ENCODE measurements at places on chromosomes 7 and 10.
A peak's percentile ranks its signal among the peaks of the same experiment; 100 is the strongest.

- DNase-seq: peak; percentile 39
Measured at GRCh38 chr10:97553575-97554031, 19.0 kb upstream of the ANKRD2 start.

DNA sequence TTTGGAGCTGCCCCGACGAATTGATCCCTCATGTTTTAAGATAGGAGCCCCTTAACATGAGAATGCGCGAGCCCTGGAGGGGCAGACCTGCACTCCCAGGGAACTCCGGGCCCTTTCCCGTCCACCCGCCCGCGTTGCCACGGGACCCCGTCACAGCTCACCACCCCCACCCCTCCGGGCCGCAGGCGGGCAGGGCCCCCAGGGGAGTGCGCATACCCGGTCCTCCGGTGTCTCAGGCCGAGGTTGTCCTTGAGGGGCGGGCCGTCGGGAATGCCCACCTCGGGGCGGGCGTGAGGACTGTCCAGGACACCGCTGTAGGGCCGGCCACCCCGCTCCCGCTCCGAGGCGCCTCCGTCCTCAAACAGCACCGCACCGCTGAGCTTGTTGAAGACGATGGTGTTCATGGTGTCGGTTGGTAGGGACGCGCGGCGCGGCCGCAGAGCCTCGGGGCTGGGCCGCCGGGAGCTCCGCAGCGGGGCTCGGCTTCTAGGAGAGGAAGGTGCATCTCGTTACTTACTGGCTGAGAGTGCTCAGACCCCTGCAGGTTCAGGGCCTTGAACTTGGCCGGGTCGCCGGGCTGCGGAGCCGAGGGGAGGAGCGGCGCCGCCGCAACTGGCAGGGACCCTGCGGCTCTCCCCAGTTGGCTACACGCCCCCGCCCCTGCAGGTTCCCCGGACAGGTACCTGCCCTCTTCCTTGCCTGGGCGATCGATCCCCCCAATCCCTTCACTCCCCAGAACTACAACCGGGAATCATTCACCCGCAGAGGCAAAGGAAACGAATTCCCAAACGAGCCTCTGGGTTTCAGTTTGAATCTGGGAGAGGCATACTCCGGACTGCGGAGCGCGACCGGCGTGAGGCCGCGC lies 2.4 kb downstream of the MKX start:
- DNase-seq: no peak

DNA sequence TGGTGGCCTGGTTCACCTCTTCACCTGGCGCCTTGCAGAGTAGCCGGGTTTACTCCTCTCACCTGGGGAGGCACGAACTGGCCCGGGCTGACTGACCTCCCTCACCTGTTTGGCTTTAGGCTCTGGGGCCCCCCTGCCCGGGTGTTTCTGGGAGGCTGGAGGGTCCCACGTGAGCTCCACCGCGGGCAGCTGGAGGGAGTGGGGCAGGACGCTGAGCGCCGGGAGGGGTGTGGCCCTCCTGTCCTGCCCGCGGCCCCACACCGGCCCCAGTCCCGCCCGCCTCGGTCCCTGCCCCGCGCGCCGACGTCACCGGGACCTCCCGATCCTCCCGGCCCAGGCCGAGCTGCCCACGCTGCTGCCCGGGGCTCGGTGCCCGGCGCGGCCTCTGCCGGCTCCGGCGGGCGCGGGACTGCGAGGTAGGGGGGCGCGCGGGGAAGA lies at the start of gene AMZ1:
Gene AMZ1 (plus strand): TSS at position 322 of the 438 bp plus-strand sequence. CDS start 12,250 bp downstream, outside the sequence.
- DNase-seq: no peak

GRCh38 chr7:31122649-31123058 lies 70.5 kb downstream of the ADCYAP1R1 start:
- peak; percentile 67 for DNase-seq

DNA sequence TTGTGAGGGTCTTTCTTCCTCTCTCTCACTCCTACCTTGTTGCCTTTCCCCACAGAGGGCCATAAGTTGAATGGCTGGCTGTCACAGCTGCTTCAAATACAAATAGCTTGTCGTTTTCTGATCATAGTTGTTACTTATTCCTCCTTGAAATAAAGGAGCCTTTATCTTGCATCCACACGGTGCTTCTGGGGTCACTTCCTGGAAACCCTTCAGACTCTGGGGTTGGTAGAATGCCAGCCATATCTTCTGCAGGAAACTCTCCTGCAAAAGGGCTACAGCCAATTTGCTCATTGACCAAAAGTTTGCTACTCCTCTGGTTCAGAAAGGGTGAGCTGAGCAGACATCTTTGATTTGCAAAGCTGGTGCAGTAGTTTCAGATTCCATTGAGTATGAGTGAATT lies 70.4 kb downstream of the FAM185A start:
- DNase-seq: no peak

GRCh38 chr10:22899775-22900174 lies 28.1 kb upstream of the ARMC3 start:
- DNase-seq: no peak

DNA sequence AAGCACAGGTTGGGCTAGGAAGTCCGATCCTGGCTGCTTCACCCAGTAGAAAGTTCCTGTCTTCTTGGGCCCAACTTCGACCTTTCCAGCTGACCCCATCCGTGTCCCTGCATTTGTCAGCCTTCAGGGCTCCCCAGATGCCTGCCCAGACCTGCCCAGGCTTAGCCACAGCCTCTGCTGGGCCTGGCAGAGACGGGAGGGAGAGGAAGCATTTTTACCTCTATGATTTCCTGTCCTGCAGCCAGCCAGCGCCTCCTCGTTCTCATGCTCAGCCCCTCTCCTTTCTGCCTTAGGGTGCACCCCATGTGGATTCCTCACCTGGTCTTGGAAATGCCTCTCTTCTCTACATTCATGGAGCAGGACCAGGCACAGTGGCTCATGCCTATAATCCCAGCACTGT lies 3.7 kb downstream of the METTL27 start:
- DNase-seq: no peak

GRCh38 chr7:48154792-48155413 lies 16.4 kb upstream of the ABCA13 start:
- no peak for DNase-seq

DNA sequence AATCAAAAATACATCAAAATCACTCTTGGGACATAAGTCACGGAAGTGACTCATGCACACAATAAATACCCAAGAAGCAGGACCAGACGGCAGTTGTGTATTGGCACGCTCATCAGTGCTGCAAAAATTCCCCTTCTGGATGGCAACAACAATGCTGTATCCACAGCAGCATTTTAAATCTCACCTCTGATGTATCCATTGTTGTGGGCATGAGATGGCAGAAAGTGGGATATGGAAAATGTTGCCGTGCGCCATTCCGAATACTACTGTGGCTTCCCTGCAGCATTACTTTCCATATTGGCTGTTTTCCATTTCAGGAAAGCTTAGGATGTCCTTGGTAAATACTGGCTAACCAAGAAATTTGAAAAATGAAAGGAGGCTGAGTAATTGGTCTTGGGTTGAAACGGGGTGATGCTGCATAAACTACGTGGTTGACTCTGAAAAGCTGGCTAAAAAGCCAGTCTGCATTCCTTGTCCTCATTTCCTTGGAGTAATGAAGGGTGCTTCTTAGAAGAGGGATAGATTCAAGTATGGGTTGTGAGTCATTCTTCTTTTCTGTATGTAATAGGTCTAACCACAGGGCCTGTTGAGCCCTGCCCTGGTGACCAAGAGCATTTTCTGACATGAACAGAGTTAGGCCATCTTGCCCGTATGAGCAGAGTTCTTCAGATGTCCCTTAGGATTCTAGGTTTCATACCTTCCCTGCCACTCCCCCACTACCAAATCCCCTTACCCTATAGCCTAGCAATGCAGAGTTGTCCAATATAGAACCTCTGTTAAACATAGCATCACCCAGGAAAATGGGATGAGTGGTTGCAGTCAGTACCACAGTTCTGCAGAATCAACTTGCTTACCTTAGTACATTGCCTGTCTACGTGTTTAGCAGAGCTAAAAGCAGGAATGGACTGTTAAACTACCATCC lies 36.3 kb upstream of the TOMM7 start:
- peak; percentile 58 for DNase-seq

DNA sequence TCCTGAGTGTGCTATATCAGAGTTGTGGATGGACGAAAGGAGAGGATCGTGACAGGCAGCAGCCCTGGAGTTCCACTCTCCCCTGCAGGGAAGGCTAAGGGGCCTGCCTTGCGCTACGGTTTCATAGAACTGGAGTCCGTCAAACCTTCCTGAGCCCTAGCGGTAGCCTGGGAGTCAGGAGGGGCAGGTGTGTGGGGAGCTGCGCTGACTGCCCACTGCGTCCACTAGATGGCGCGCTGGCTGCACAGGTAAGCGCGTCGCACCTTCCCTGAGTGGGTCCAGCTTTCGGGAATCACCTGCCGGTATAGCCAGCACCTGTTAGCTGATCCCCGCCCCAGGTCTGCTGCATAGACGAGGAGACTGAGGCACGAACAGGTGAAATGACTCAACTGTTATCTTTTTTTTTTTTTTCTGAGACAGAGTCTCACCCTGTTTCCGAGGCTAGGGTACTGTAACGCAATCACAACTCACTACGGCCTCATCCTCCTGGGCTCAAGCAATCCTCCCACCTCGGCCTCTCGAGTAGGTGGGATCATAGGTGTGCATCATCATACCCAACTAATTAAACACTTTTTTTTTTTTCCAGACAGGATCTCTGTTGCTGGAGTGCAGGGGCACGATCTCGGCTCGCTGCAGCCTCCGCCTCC lies 20.2 kb upstream of the BAIAP2L1 start:
- peak; percentile 25 for DNase-seq

- DNase-seq: no peak
Measured at GRCh38 chr10:89255793-89256192, 4.2 kb upstream of the LIPA start.

GRCh38 chr7:38938589-38938988 lies 29.6 kb upstream of the VPS41 start:
- DNase-seq: no peak

DNA sequence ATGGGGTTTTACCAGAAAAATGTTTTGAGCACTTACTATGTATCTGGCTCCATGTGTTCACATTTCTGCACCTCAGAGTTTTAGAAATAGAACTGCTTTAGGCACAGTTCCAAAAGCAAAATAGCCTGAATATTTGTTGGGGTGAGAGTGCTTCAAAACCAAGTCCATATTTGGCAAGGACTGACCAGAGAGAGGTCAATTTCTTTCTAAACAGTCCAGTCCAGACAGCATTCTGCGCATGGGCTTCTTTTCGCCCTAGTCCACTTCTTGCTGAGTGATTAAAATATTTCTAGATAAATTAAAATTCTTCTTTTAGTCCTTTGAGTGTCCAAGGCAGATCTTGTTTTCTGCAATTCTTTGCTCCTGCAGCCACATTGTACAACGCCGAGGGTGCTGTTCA lies 427.0 kb downstream of the PHTF2 start:
- DNase-seq: no peak

DNA sequence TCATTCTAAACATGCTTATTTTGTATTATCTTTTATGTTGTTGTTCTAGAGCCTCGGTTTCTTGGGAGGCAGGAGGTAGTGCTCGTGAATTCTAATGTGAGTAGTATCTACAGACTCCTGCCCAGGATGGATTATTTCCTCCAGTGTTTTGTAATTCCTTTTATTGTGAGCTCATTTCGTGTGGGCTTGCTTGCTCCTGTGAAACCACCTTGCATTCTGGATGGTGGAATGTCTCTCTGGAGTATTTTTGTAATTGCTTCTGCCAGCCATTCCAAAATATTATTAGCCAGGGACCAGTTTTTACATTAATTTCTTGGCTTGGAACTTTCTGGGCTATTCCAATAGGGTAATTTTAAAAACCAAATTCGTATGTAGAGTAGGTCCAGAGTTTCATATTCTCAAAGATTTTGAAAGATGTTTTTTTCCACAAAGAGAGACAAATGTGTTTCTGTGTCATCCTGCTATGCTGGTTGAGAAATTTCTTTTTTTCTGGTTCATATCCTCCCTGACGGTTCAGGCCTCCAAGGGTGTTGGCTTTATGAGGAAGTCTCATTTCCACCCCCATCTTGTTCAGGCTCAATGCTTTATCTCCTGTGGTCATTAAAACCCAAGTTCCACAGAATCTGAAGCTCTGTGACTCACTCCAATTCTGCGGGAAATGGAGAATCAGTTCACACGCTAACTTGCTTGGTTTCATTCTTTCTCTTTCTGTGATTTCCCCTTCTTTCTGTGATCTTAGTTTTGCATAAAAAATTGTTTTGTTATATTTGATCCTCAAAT lies 41.7 kb upstream of the CALD1 start:
- no peak for DNase-seq

GRCh38 chr7:90723866-90724265 lies 127.7 kb downstream of the CDK14 start:
- DNase-seq: no peak

DNA sequence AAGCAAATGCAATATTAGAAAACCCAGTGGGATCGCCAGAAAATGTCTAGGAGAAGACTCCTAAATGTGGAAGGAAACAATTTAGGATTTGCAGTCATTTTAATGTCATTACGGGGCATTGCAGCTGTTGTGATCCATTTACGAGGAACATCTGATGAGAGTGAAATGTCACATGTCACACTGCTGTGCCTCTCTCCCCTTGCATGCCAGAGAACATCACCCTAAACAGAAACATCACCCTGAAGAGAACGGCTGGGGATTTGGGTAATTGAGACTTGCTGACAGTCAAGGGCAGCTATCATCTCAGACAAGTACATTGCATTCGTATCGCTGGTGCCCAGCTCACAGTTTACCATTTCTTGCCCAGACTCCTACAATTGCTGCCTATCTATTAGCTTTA lies 785.7 kb upstream of the POM121L12 start:
- DNase-seq: no peak

- peak; percentile 3 for DNase-seq
Measured at GRCh38 chr10:65194126-65194525, 1672.9 kb downstream of the REEP3 start.

- DNase-seq: no peak
Measured at GRCh38 chr10:131972474-131973071, 9.2 kb downstream of the BNIP3 start.

GRCh38 chr10:92829042-92829785 lies 19.1 kb upstream of the EXOC6 start:
- no peak for DNase-seq

- DNase-seq: no peak
Measured at GRCh38 chr10:5685764-5686240, 1.2 kb downstream of the TASOR2 start.

DNA sequence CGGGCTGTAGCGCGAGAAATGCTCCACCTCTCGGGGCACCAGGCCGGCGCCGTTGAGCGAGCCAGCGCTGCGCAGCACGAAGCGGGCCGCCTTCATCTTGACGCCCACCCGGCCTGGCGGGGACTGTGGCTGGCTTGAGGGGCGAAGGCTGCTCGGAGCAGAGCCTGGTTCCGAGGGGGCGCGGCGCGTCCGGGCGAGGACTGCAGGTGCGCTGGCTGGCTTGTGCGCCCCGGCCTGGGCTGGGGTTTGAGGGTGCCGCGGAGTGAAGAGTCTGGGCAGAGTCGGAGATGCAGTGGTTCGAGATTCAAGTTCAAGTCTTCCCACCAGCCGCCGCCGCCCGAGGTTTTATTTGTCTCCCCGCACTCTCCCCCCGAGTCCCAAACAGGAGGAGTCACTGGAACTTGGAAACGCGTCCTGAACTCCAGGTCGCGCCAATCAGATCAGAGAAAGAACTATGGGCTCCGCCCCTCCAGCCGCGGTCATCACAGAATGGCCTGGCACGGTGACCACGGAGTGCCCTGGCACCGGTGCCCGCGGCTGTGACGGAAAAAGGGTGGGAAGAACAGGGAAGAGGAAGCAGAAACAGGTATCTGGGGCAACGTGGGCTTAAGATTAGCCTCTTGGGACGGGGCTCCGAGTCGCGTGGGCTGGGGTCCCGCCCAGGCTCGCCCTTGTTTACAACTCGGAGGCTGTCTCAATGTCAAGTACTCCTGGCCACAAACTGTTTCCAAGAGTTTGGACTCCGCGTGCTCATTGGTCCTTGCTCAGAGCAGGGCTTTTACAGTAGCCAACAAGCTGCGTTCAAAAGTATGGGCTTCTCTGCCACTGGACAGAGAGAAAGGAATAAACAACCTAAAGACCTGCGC lies at the start of gene PDK4:
Gene PDK4 (minus strand): TSS at position 319 of the 866 bp plus-strand sequence. CDS start 223 bp downstream, at position 96.
- DNase-seq: no peak
